ENCODE measurements at places on chromosomes 4 and X.

- DNase-seq = no peak
These were observed 50.3 kb downstream of the UGT2B4 start for GRCh38 chr4:69445388-69445787.

DNA sequence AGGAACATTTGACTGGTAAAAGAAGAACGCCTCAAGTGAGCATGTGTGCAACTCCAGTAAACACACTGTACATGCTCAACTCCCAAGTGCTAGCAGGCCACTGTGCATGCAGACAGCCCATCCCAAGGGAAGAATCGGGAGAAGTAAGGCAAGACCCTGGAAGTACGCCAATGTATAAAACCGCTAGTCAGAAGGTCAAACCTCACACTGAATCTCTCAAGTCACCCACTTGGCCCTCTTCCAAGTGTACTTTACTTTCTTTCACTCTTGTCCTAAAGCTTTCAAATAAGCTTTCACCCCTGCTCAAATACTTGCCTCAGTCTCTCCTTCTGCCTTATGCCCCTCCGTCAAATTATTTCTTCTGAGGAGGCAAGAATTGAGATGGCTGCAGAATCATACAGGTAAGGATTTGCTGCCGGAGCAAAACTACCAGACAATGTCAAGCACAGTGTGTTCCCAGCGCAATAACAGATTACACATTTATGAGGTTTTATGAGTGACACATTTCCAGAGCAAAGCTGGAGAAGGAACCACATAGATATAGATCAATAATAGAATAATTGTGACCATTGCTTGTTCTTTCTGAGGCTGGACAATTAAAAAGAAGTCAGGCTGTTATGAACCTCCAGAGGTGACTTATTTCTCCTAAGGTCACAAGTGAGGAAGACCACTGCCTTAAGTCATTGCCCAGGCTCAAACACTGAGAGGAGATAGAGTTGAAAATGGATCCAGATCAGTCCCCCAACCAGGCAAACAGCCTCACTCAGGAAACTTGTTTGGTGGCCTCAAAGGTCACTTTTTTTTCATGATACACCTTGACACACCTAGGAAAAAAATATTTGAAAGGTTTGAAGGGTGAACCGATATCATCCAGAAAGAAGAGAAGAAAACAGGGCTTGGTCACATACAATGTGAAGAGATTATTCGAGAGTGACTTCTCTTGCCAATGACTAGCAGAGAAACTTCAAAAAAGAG, 26.3 kb downstream of the CXCL1 start:
- DNase-seq = no peak

- no peak for DNase-seq
These were observed 930.7 kb upstream of the HS3ST1 start for GRCh38 chr4:12359420-12359819.

DNA sequence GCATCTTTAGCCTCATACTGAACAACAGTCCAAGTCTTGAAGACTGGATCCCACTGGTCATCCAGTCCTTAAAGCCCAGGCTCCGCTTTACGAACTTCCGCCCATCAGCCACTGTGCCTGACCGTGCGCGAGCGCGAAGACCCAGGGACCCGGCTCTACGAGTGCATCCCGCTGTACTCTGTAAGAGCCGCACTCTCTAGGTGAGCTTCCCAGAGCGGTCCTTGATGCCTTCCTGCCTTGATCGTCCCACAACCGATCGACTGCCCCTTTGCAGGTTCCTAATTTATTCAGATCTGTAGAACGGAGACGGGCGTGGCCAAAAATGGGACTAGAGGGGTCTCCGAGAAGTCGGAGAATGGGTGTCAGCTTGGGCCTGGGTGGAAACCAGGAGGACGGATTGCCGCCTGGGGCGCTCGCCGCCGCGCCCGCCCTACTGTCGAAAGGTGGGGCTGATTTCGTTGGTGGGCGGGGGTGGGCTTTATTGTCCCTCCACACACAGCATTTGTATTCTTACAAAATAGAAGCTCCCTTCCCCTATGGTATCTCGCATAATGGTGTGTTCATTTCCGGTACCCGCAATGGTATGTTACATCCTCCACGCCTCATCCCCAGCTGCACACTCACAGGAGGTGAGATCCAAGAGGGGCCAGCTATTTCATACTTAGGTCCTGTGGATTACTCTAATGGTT, 42.3 kb upstream of the FAM156A start:
- DNase-seq = no peak

DNA sequence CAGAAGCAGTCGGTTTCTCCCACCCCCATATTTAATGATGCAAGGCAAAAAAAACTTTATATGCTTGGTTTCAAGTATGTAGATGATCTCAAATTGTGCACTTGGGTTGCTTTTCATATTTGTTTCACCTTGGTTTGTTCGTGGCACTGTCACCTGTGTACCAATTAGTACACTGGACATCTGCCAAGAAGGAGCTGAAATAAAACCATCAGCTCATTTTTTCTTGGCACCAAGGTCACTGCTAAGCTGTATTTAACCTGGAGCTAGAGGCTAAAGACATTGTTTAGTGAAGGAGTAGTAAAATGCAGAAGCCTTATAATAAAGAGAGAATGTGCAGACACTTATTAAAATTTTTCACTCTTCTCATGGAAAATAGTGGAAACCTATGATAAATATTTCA, 430.8 kb downstream of the ARHGAP24 start:
- no peak for DNase-seq

DNA sequence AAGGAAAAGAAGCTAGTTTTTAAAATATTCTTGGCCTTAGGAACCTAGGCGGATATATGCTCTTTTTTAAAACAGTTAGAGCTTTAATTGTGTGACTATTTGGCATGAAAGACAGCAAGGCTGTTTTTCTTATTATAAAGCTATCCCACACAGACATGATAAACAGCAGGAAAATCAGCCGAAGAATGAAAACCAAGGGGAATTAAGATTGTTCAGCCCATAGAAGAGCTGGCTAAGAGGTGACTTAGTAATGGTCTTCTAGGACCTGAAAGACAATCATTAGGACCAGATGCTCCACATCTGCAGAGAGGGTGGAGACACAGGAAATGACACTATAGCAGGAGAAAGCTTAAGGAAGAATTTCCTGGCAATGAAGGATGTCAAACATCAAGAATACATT, 171.4 kb upstream of the NRK start:
- no peak for DNase-seq

DNA sequence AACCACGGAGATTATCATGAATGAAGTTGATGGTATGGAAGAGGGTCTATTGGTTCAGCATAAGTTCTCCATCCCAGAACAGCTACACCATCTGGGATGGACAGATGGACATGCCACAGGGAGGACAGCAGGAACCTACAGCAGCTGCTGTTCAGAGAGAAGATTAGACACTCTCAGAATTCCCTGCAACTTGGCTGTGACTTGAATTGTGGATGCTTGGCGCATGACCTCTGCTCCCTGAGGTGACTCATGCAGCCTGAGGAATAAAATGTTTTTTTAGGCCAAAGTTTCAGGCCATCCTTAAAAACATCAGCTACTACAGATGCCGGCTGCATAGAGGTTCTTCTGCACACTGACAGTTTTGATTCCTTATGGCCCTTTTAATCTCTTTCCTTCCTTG, 97.3 kb downstream of the RS1 start:
- no peak for DNase-seq

DNA sequence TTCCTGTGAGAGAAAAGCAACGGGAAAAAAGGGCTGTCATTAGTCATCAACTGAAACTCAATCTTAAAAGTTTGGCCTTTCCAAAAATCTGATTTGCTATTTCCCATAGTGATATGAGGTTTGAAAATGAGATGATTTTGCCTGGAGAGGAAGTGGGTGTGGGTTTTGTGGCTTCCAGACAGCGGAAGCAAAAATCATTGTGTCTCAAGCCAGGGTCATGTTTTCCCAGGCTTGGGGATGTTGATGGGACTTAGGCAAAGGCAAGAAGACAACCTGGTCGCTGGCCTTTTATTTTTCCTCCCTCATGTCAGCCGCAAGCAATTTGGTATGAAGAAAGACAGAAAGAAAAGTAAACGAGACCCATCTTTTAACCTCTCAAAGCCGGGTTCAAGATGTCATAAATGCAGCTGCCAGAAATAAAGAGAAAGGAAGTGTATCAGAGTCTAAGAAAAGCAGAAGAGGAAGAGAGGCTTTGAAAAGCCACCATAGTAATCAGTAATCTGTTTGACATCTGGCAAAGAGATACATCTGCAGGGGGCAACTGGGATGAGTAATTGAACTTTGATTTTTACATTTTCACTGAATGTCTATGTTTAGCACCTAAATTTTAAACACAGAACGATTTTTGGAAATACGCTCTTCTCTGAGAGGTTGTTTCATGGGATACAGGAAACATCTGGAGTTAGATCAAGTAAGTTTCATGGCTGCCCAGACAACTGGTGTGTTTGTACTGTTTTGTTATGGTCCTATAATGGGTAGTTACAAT, 521.6 kb upstream of the SLIT2 start:
- DNase-seq = no peak

GRCh38 chr4:106019771-106020170, 124.5 kb downstream of the NPNT start:
- no peak for DNase-seq

- no peak for DNase-seq
These were observed 39.9 kb downstream of the PDS5A start for GRCh38 chr4:39937683-39938268.

- no peak for DNase-seq
These were observed 306.9 kb upstream of the FGF13 start for GRCh38 chrX:139018436-139018835.

GRCh38 chr4:1808396-1808795, 15.3 kb downstream of the FGFR3 start:
- DNase-seq = no peak

- no peak for DNase-seq
These were observed 4.3 kb downstream of the IL1RAPL1 start for GRCh38 chrX:28591542-28591941.

GRCh38 chr4:10173037-10173753, 56.6 kb upstream of the WDR1 start:
- DNase-seq = no peak

DNA sequence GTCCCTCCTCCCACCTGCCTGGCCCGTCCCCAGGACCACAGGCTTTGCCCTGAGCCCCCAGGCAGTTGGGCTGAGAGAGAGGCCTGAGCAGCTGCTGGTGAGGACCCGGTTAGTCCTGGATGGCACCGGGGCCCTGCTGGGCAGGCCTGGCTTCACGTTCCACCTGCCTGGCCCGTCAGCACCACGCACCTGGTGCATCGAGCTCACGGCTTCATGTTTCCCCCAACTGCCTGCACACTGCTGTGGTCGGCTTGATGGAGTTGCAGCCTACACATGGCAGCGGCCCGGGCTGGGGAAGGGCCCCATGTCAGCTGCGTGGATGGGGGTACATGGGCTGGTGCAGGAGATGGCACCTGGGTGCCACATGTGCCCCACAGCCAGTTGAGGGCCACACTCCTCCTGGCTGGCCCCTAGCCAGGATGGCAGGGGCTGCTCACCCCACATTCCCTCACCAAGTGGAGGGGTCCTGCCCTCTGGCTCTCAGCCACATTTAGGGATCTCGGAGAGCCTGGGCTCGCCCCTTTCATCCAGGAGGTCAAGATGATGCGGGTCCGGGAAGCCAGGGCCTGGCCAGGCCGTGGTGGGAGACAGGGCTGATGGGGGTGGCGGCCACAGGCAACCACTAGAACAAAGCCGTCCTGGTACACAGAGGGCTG, 28.5 kb downstream of the NKX1-1 start:
- peak; percentile 48 for DNase-seq

GRCh38 chr4:11367371-11367770, 61.3 kb downstream of the HS3ST1 start:
- no peak for DNase-seq

- no peak for DNase-seq
These were observed 266.3 kb upstream of the NOCT start for GRCh38 chr4:138749303-138749702.

- no peak for DNase-seq
These were observed 4.1 kb downstream of the PRIMPOL start for GRCh38 chr4:184653650-184654049.

GRCh38 chr4:31548021-31548420, 827.9 kb downstream of the PCDH7 start:
- no peak for DNase-seq

- no peak for DNase-seq
These were observed 294.6 kb downstream of the TRIML1 start for GRCh38 chr4:188433741-188434315.

- DNase-seq = no peak
These were observed 52.6 kb downstream of the HPRT1 start for GRCh38 chrX:134512566-134512965.

- DNase-seq = no peak
These were observed 154.6 kb downstream of the FMR1NB start for GRCh38 chrX:148135738-148136137.

- no peak for DNase-seq
These were observed 210.5 kb downstream of the ADAMTS3 start for GRCh38 chr4:72358483-72358882.

DNA sequence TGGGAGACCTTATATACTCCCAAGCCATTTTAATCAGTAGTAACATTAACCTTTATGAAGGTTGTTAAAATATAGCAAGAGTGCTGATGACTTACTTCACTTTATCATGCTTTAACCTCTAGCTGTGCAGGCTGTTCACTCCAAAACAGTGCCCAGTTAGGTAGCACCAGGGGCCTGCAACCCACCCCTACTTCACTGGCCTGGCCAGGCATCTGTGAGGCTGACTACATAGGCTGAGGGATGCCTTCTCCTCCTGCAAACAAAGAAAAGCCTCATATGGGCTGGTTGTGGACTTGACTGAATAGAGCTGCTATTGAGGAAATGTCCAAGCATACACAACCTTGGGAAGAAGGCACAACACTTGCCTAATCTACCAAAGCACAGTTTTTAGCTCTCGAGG, 172.8 kb downstream of the SHROOM3 start:
- no peak for DNase-seq

DNA sequence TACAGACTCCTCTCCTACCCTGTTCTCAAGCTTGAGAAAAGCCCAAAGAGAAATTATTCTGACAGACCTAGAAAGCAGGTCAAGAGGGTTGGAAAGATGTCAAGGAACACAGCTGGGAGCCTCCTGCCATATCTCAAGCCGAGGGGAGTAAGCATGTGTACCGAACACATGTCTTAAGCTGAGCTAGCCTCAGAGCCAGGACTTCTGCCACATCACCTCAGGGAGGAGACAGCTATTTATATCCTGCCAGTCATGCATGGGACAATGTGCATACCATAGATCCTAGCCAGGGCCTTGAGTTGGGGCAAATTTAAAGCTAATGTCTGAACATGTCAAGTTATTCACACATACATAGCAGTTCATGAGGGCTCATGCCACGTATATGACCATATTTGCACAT, 11.8 kb downstream of the TMEM31 start:
- no peak for DNase-seq

DNA sequence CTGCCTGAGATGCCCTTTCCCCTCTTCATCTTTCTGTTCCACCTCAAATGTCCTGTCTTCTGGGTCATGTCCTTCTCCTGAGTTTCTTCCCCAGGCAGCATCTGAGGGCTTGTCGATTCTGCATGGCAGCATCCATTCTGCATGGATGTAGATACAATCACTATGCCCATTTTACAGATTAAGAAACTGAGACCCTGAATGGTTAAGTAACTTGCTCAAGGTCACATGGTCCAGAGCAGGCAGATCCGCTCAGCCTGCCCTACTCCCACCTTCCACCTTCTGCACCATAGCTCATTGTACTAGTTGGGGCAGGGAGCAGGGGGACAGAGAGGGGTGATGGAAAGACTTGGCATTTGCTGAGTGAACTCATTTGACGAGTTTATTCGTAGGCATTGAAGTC, 32.0 kb downstream of the ZNF185 start:
- no peak for DNase-seq

GRCh38 chr4:134567461-134567860, 365.9 kb upstream of the PABPC4L start:
- no peak for DNase-seq
